ENCODE measurements at places on chromosomes 7 and 10.

GRCh38 chr10:25405871-25406270, 231.1 kb downstream of the GPR158 start:
- no peak for DNase-seq

DNA sequence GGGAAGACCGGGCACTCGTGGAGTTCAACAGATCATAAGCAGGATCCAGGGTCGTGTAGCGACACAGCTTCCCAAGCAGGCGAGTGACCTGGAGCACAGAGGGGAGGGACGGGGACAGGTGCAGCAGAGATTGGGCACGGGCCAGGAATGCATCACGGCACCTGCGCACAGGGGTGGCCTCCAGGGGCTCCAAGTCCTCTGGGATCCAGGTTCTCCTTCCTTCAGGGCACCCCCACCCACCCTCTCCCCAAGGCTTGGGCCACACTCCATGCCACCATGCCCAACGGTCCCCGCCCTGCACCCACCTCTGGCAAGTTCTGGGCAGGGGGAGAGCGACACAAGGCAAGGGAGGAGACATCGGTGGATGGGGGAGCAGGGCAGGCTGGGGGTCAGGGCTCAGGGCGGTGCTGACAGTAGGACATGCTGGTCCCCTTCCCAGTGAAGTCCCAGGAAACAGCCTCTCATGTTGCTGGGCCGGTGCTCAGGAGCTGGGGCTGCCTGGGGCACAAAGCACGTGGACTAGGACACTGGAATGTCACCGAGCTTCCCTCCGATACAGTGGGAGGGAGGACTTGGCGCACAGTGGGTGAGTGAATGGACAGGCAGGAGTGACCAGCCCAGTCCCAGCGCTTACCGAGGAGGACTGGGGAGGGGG, 597.3 kb downstream of the PTPRN2 start:
- DNase-seq: no peak

- no peak for DNase-seq
Observed at GRCh38 chr7:26688936-26689506, 175.4 kb downstream of the SKAP2 start.

- no peak for DNase-seq
Observed at GRCh38 chr7:95220328-95220727, 104.0 kb downstream of the PON1 start.

- no peak for DNase-seq
Observed at GRCh38 chr10:89515031-89515841, 20.2 kb downstream of the SLC16A12 start.

DNA sequence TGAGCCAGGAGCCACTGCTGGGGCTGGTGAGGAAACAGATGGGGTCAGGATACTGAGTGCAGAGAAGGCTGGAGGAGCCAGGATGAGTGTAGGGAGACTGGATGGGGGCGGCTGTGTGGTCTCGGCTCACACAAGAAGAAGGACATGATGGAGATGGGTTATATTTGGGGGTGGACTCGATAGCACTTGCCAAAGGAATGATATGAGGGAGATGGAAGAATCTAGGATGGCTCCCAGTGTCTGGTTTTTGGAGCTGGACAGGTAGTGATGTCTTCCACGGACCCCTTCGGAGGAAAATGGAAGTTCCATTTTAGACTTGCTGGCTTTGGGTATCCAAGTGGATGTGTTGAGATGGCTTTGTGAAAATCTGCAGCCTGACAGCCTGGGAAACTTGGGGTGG, 83.9 kb downstream of the CDH23 start:
- no peak for DNase-seq

- no peak for DNase-seq
Observed at GRCh38 chr10:129730272-129730992, 233.6 kb downstream of the EBF3 start.

- DNase-seq: no peak
Observed at GRCh38 chr10:94607111-94607510, 61.5 kb downstream of the HELLS start.

GRCh38 chr10:17443707-17444387, 10.5 kb downstream of the ST8SIA6 start:
- no peak for DNase-seq

DNA sequence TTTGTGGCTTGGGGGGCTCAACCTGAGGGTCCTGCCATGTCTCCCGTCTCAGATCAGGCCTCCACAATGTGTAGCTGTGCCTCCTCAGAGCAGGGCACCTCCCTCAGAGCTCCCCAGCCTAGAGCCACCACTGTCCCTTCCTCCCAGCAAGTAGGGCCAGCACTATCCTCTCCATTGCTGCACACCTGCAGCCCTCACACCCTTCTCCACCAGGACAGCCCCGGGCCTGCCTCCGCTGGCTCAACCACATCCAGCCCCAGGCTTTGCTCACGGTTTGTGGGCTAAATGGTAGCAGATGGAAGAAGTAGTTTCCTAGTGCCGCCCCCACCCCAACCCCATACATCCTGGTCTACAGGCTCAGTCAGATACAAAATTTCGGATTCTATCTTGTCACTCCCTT, 10.1 kb downstream of the NFKB2 start:
- DNase-seq: no peak

- no peak for DNase-seq
Observed at GRCh38 chr7:130822642-130823041, 88.6 kb upstream of the KLF14 start.

DNA sequence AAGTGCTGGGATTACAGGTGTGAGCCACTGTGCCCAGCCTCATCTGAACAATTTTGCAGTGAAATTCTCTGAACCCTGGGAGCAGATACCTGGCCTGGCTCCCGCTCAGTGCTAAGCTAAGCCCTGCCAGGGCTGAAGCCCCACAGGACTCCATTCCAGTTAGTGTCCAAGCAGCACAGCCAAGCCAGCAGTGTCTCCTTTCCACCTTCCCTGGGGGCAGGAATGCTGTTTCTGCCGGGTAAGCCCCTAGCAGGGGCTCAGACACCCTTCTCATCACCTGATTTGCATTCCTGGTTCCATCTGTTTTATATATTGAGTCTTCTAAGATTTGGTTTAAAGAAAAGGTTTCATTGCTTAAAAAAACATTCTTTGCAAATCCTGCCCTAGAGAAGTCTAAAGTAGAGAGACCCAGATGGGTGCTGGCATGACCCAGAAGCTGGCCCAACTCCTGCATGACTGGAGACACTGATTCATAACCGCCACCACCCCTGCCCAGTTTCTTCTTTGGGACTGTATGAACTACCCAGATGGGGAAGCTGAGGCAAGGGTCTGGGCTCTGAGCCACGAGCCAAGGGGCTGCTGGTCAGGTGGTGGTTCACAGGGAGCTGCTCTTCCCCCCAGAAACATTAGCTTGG, 14.0 kb downstream of the SLC13A4 start:
- DNase-seq: no peak

DNA sequence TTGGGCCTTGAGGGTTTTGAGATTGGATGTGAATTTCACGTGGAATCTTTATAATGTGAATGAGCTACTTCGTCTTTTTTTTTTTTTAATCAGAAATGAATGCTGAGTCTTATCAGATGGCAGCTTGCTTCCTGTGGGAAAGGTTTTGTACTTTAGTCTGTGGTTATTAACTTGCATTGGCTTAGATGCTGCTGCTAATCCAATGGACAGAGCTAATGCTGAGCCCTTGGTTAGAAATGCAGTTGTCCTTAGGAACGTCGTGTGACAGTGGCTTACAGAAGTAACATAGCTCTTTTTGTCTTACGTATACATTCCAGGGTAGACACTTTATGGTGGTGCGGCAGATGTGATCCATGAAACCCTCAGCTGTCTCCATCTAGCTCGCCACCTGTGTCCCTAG, 32.8 kb downstream of the ADCY1 start:
- DNase-seq: no peak

DNA sequence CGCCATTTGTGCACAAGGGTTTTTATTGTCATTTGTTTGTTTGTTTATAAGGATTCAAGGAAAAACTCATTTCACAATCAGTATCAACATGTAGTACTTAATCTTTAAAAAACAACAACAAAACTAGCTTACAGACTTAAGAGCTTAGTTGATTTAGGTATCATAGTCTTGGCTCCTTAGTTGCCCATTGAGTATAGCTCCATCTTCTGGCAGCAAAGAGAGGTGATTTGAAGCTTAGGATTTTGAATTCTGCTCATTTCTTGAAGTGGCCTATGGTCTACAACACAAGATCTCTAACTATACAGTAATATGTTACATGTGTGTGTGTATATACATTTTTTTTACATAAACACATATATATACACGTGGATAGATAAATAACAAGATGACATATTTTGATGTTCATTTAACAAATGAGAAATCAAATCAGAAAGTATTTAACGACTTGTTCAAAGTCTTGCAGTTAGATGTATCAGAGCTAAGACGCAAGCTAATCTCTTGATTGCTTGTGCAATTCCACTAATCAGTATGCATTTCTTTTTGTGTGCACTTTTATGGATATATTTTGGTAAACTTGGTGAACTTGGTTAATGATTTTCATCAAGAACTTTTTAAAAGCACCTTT, 307.3 kb downstream of the CAMK1D start:
- no peak for DNase-seq

- DNase-seq: no peak
Observed at GRCh38 chr7:8117195-8117594, 144.8 kb downstream of the ICA1 start.

DNA sequence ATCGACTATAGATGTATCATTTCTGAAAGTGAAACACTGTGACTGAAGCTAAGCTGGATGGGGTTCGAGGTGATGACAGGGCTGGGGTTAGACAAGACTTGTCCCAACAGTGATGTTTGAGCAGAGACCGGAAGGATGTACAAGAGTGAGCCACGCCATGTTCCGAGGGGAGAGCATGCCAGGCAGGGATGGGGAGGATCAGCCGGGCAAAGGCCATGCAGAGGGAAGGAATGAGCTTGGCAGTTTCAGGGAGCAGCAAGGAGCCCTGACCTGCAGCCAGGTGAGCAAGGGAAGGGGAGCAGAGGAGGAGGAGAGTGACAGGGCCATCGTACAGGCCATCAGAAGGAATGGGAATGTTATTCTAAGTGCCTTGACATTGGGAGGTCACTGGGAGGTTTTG, 114.9 kb upstream of the GPR26 start:
- no peak for DNase-seq

DNA sequence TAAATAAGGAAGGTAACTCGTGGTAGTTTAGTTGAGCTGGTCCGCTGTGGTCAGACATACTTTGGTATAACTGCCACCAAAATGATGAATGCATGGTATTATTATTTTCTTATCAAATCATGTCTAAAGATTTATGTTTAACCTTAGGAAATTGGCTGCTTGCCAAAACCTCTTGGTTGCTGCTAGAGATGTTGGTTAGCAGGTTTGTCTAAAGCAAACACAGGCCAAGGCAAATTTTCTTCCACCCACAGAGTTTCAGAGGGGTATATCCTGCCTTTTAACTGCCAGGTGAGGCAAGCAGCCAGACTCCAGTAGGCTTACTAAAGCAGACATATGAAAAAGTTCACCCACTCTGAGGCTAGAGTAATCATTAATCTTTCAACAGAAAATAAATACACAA, 101.4 kb downstream of the SEMA3E start:
- no peak for DNase-seq

DNA sequence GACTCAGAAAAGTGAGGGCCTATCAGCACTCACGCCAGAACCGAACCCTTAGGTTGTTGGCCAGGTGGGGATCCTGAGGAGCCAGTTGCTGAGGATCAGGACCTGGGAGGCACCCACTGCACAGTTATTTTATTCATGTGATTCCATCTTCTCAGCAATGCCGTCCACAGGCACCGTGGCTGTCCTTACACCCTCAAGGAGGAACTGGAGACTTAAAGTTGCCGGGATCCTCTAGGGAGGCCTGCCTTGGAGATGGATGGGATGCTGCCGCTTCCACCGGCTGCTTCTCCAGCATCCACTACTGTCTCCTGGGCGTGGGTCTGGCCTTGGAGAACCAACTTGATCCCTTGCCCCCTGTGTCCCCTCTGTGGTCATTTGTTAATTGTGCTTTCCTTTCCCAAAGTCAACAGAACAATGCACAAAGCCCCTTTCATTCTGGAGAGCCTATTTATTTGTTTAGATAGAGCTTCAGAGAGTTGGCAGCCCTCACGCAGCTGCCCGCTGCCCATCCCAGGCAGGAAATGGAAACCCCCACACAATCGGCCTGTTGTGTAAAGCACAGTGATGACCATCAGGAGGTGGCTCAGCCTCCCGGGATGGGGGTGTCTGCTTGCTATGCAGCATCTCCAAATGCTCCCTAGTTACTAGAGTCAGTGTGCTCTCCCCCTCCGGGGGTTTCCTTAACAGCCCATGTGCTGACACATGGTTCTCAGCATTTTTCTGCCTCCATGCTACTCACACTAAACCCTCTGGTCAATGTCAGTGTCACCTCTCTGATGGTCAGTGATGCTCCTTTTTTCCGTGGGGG, 52.9 kb upstream of the IGFBP3 start:
- DNase-seq: no peak

GRCh38 chr10:61136139-61136538, 192.2 kb upstream of the RHOBTB1 start:
- DNase-seq: no peak

- DNase-seq: no peak
Observed at GRCh38 chr7:138967159-138967558, 14.0 kb downstream of the KIAA1549 start.

DNA sequence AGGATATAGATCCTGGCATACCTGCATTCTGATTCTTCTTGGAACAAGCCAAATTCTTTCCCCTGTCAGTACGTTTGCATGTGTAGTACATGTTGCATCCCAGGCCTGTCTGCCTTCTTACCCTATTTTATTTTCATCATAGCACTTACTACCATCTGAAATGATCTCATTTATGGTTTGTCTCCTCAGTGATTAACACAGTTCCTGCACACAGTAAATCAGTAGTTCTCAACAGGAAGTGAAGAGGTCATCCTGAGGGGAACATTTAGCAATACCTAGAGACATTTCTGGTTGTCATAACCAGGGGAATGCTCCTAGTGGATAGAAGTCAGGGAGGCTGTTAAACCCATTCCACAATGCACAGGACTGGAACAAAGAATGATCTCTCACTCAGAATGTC, 38.2 kb upstream of the SLC26A4 start:
- peak; percentile 11 for DNase-seq

GRCh38 chr7:88919478-88920131, 124.1 kb upstream of the TEX47 start:
- no peak for DNase-seq

DNA sequence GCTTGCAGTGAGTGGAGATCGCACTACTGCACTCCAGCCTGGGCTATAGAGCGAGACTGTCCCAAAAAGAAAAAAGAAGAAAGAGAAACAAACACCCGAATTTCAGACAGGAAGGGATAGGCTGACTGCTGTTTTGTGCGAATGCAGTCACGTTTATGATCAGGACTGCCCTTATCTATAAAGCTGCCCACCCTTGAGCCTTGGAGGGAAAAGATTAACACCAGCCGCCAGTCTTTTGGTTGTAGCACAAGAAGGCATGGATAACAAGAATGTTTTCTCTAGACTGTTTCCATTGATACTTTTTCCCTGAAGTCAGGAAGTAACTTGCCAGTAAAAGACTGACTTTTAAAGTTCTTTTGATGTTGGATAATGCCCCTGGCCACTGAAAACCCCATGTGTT, 314.0 kb downstream of the BICC1 start:
- no peak for DNase-seq

DNA sequence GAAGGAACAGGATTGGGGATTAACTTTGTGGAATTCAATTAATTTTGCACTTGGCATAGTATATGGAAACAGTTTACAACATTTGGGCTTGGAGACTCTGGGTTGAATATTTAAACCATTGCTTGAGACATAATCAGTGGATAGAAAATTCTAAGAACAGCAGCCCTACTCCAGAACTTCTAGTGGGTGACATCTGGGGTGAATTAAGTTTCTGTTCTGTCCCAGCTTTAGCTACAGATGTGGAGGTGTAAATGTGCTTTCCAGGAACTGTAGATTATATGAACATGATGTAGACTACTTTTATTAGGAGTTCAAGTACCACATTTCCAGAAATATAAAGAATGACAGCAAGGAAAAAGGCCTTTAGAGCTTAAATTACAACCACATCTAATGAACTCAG, 51.9 kb upstream of the SKAP2 start:
- DNase-seq: no peak
